ENCODE measurements at places on chromosomes 16 and 17. TPM values are rescaled to one million over a fixed set of nuclear protein-coding genes. Genes with fewer than 3 reads are reported as not detected.

ALOX15 gene
- total RNA-seq = 2.1 TPM

MT1M gene
- not detected for total RNA-seq

TLCD2 gene
- 4.3 TPM for total RNA-seq

CYB5B gene
- 91.9 TPM for total RNA-seq

ICAM2 gene
- total RNA-seq = 1.2 TPM

AANAT gene
- total RNA-seq = not detected

HOXB1 gene
- 0.79 TPM for total RNA-seq

OTOA gene
- 0.17 TPM for total RNA-seq

SKAP1 gene
- total RNA-seq = 0.79 TPM

KRTAP2-2 gene
- total RNA-seq = not detected

PLK1 gene
- 67.2 TPM for total RNA-seq

SLC12A3 gene
- 4.2 TPM for total RNA-seq

GCGR gene
- 1.7 TPM for total RNA-seq

WNK4 gene
- 4.2 TPM for total RNA-seq

POLR3E gene
- total RNA-seq = 56.6 TPM

MGAT5B gene
- total RNA-seq = 3.0 TPM

BICDL2 gene
- 28.6 TPM for total RNA-seq

MYH13 gene
- total RNA-seq = not detected

CCL5 gene
- total RNA-seq = not detected

PRR15L gene
- total RNA-seq = 32.5 TPM

ALKBH5 gene
- 88.8 TPM for total RNA-seq

KANSL1 gene
- 129 TPM for total RNA-seq

MCRIP2 gene
- total RNA-seq = 36.8 TPM

CUEDC1 gene
- total RNA-seq = 29.8 TPM

PRAC1 gene
- total RNA-seq = 0.88 TPM

KRT32 gene
- total RNA-seq = 0.83 TPM

KCNH4 gene
- not detected for total RNA-seq

GLIS2 gene
- total RNA-seq = 13.1 TPM

TSNAXIP1 gene
- 7.2 TPM for total RNA-seq

CRISPLD2 gene
- total RNA-seq = 57.2 TPM

MRC2 gene
- 52.7 TPM for total RNA-seq

UMOD gene
- not detected for total RNA-seq

NHLRC4 gene
- total RNA-seq = 0.52 TPM

MYH1 gene
- total RNA-seq = not detected

OR1A1 gene
- total RNA-seq = not detected

C17orf67 gene
- 2.0 TPM for total RNA-seq

PRDM7 gene
- not detected for total RNA-seq

PSMC5 gene
- total RNA-seq = 113 TPM

CX3CL1 gene
- total RNA-seq = 17.8 TPM

RGS11 gene
- 6.6 TPM for total RNA-seq

NACA2 gene
- not detected for total RNA-seq

GRIN2A gene
- total RNA-seq = 0.57 TPM

Measured in type B pancreatic cell (in vitro differentiated cells).